ENCODE measurements at places on chromosomes 7 and 10.

- no peak for DNase-seq
Measured at GRCh38 chr7:2048531-2048930, 184.2 kb downstream of the MAD1L1 start.

GRCh38 chr10:89062861-89063260 lies 72.3 kb downstream of the FAS start:
- no peak for DNase-seq

DNA sequence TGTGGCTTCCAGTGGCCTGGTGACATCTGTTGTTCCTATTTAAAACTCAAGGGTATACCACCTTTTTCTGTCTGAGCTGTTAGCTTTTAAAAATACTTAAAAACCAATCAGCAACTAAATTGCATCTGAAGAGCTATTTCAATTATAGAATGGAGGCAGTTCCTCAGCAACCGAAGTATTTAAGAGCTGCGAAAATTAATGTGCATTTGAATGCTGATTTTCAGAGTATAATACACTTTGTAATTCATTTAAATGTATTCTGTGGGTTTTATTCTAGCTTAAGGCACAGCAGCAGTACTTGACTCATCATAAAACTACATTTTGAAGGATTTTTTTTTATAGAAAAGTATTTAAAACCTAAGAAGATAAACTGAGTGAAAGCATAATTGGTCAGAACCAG lies 404.9 kb upstream of the PRKCQ start:
- no peak for DNase-seq

DNA sequence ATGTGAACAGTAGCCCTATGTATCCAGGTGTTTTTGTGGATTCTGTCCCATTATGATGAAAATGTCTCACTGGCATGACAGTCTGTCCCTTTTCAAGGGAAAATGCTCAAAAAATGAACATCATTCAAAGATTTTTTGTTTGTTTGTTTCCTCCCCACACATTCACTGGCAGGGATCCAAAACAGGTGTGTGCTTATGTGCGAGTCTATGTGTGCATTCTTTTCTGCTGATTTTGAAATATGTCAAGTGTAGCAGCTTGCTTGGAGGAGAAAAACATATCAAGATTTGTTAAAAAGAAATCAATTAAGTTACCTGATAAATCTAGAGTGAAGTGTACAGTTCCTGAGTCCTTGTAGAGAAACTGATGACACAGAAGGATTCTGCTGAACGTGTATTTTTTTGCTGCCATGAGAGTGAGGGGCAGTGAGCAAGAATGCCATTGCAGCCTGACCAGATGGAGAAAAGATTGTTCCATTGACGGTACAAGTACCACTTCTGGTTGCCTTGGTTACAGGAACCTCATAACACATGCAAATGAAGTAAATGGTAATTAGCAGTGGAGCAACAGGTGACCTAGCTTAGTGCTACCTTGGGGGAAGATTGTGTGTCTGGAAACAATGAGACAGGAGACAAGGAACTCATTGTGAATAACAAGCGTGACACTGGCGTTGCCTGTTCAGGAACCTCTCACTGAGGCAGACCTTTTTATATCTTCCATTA lies 277.4 kb upstream of the PHYHIPL start:
- no peak for DNase-seq

- DNase-seq, result no peak
Measured at GRCh38 chr7:55127135-55127551, 108.3 kb downstream of the EGFR start.

DNA sequence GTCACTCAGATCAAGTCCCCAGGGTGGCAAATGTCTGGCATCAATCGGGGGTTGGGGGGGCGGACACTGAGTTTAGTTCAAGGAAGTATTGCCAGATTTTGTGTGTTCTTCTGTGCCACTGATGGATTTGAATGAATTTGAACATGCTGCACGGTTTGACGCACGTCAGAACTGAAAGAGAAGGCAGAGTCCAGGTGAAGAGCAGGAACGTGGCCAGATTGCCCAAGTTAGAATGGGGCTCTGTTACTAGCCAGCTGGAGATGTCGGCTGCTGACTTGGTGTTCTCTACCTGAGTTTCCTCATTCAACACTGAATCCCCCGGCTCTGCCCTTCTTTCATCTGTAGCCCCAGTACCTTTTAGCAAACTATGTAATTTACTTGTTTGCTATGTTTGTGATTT lies 180.2 kb downstream of the PRKCQ start:
- DNase-seq, result no peak

DNA sequence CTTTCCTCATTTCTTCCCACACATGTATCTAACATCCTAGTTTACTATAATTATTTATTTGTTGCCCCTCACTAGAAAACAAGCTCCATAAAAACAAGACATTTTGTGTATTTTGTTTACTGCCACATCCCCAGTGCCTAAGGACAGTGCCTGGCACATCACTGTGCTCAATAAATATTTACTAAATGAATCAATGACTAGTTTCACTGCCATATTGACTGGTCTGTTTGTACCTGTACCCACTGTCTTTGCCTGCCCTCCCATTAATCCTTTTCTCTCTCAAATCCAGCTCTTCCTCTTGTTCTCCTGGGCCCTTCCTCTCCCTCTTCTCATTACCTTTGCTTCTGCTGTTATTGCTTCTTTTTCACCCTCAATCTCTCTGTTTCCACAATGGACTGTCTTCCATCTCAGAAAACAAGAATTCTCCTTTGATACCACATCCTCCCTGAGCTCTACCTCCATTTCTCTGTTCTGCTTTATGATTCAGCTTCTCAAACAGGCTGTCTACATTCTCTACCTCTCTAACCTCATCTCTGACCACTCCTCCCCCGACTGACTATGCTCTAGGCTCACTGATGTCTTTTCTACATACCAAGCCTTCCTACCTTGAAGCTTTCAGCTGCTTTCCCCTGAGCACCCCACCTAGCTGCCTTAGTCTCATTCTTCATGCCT lies 8.3 kb upstream of the FAM133B start:
- DNase-seq, result no peak

DNA sequence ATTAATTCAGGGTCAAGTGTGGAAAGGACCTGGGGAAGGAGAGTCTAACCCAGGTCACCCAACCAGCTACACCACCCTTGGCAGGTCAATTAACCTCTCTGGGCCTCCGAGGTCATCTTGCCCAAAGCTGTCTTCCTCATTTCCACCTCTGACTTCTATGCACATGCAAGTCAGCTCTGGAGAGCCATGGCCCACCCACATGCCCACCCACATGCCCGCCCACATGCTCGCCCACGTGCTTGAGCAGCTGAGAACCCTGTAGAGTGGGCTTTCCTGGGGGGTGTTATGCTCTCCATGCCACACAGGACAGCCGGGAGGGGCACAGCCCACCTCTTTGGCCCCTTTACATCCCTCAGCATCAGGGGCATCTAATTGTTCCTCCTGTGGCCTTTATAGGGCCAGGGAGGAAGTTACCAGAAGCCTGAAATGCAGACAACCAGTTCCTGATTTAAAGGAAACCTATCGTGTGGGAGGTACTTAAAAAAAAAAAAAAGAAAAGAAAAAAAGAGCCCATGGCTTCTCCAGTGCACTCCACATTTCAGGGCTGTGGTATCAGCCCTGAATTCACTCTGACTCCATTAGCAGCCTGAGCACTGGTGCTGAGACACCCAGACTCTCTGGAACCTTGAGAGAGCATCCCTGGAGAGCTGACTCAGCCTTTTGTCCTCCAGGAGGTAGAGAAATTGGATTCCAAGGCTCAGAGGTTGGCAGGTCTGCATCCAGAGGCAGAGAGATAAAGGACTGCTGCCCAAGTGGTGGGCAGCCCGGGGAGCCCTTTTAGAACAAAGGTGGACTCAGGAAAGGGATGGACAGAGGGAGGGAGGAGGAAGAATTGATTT lies 176.2 kb upstream of the ZMIZ1 start:
- DNase-seq, result no peak

DNA sequence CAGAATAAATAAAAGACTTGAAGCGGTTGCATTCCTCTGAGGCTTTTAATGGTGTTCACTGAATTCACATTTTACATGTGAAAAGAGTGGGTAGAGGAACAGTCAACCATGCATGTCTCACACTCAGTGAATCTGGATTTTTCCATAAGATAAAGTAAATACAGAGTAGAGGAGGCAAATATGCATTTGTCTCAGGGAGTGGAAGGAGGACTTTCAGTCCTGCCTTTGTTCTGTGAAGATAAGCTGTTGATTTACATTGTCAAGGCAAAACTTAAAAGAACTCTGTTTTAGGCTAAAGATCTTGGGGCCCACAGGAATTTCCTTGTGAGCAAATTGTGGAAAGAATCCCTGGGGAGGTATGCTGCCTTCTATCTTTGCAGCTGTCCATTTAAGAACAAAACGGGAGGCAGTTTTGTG lies 825.3 kb upstream of the MBL2 start:
- DNase-seq, result no peak

DNA sequence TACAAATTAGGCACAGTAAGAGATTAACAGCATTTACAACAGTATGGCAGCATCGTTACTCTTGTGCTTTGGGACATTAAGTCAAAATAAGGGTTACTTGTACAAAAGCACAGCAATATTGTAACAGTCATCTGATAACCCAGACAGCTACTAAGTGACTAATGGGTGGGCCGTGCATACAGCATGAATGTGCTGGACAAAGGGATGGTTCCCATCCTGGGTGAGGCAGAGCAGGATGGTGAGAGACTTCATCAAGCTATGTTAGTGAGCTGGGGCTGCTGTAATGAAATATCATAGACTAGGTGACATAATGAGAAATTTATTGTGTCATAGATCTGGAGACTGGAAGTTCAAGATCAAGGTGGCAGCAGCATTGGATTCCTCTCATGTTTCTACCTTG lies 25.4 kb downstream of the EDRF1 start:
- no peak for DNase-seq

GRCh38 chr10:32605787-32606186 lies 159.8 kb downstream of the CCDC7 start:
- no peak for DNase-seq

All from NK-92 treated with Interleukin-12 subunit alpha and Interleukin-12 subunit beta, amount 100 ng/mL, for 24 hours (cell line).